ENCODE measurements at places on chromosomes 11 and 22.
A peak's percentile ranks its signal among the peaks of the same experiment; 100 is the strongest.

- no peak for DNase-seq
Observed at GRCh38 chr11:119755356-119756071, 26.5 kb upstream of the NECTIN1 start.

DNA sequence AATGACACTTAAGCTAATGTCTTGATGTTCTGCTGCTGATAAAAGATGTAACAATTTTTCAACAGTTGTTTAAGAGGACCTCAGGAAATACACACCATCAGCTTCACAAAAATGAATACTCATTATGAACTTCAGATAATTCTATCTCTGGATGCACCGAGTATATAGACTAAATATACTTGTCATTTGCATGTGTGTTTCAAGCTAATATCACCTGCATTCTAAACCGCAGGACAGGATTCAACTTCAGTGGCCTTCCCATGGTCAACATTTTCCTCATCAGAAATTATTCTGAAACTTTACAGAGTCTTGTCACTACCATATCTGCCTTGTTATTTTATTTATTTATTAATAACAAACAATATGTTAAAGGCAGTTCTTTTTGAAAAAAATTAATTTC, 717.0 kb upstream of the CCDC179 start:
- no peak for DNase-seq

GRCh38 chr22:27654546-27655445, 146.8 kb downstream of the MN1 start:
- DNase-seq: peak; percentile 24

GRCh38 chr22:37749226-37749625, 52.4 kb downstream of the TRIOBP start:
- no peak for DNase-seq

- DNase-seq: no peak
Observed at GRCh38 chr11:64559351-64560138, 31.5 kb upstream of the SLC22A12 start.

DNA sequence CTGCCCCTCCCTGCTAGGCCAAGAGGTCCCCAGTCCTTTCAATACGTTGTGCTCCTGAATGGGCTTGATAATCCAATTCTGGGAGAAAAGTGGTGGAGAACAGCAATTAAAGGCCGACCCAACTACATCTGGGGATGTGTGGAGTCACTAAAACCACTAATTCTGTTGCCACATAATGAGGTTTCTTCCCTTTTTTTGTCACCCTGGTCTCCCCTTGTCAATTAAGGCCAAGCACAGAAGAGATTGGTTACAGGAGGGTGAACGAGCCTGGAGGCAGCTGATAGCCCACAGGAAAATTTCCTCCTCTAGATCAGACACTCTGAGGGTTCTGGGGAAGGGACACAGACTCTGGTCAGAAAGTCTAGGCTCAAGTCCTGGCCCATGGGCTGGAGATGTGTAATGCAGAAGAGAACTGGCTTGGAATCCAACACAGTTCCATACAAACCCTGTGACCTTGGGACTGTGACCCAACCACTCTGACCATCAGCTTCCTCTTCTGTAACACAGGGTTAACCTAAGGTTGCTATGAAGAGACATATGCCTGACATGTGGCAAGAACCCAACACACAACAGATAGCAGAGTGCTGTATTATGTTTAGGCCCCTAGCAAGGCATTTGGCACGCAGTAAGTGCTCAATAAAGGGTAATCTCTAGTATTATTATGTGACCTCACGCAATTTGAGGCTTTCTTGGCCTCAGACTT, 146.4 kb downstream of the CHST1 start:
- no peak for DNase-seq

DNA sequence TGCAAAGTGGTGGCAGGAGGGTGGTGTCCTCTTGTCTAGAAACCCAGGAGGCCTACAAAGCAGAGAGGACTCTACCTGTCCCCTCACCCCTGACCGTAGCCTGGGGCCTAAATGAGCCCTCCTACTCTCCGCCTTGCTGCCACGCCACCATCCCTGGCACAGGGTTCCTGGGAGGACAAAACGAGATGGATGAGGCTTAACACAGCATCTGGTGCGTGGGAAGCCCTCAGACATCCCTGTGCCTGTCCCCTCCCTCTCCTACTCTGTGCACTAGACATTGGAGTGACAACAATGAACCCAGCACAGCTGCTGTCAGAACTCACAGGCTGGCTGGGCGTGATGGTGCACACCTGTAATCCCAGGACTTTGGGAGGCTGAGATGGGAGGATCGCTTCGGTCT, 36.4 kb upstream of the DKK3 start:
- DNase-seq: no peak

DNA sequence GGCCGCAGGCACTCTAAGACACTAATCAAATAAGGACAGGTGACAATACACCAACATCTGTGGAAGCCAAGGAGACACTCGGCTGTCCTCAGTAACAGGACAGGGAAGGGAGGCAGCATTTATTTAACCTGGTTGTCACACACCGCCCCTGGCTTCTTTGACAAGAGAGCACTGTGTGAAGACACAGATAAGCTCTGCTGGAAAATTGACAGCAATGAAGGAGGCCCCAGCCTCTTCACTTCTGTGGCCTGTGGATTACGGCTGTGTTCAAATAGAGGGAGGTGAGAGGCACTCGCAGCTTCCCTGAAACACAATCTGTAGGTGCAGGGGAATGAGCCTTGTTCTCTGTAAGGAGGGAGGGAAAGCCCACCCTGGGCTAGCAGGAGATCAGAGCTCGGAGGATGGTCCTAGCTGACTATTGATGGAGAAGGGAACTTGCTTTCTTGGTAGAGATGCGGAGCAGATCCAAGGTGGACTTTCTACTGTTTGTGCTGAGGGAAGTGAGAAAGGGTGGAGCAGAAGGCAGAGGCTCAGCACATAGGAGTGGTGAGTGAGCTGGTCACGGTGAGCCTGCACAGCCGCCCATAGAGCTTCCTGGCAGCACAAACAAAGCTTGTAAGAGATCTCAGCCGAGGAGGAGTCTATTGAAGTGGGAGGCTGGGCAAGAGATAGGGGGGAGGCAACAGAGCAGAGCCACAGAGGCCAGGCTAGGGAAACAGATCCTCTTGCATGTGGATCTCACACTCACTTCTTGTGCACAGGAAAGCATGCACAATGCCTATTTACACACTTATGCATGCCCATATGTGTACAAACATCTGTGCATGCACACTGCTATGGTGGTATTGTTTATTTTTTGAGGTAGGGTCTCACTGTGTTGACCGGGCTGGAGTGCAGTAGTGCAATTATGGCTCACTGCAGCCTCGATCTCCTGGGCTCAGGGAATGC, 114.6 kb upstream of the THY1 start:
- no peak for DNase-seq

DNA sequence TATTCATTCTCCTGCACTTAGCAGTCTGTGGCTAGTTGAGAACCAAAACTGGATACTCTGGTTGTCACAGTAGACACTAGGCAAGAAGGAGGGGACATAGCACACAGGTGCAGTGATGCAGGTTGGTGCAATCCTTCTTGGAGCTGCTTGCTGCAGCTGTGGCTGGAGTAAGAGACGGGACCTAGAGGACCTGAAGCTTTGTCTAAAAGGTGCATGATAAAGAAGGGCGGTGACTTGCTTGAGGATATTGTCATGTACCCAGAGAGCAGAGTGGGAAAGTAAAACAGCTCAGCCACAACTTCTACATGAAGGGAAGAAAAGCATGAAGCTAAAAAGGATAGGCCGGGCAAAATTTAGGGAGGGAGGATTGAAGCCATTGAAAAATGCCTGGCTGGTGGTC, 304.1 kb upstream of the KIRREL3 start:
- DNase-seq: no peak

DNA sequence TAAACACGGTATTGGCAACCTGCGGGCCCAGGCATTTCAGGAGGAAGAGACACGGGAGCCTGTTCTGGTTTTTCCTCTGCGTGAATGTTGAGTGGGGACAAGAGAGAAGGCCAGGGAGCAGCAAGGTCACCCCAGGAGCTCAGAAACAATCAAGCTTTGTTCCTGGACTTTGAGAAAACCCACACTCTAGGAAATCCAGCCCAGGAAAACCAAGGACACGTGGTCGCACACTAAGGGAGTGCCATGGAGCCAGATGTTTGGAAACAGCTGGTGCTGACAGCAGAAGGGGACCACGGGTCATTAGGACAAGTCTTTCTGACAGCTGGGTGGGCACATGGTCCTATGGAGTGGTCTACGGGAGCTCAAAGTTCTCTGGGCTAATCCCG, 44.1 kb downstream of the MYH9 start:
- no peak for DNase-seq

DNA sequence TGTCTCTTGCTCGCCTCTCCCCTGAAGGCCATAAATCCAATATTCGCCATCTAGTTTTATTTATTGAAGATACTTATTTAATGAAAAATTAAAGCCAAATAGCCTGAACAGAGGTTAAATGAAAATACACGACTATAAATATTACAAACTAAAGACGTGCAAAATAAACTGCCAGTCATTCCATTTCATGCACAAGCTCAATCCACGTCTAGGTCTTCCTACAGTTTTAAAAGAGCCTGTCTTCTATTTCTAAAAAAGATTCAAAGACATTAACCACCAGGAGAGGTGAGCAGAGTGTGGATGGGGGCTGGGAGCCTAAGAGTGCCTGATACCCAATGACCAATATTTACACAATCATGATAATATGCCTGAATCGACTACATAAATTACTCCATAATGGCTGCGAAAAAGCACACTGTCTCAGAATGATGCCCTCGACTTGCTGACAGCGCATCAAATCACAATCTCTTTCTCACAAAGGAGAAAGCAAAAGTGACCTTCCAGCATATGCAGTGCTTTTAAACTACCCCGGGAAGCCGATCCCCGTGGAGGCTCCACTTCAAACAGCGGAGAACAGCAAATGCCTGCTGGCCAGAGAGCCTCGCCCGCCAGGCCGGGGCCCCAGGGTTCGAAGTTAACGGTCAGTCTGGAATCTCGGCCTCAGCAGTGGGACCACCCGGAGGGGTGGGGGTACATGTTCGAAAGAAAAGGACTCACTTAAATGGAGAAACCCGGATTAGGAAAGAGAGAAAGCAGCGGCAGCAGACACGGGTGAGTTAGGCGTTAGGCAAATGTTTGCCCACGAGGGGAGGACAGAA, 1.7 kb downstream of the FCHSD2 start:
- DNase-seq: peak; percentile 45

- DNase-seq: no peak
Observed at GRCh38 chr11:19332476-19332875, 91.7 kb upstream of the E2F8 start.
